ENCODE measurements at places on chromosomes 16 and 17.

GRCh38 chr17:6509031-6509771 lies 47.2 kb downstream of the PITPNM3 start:
- DNase-seq = no peak

DNA sequence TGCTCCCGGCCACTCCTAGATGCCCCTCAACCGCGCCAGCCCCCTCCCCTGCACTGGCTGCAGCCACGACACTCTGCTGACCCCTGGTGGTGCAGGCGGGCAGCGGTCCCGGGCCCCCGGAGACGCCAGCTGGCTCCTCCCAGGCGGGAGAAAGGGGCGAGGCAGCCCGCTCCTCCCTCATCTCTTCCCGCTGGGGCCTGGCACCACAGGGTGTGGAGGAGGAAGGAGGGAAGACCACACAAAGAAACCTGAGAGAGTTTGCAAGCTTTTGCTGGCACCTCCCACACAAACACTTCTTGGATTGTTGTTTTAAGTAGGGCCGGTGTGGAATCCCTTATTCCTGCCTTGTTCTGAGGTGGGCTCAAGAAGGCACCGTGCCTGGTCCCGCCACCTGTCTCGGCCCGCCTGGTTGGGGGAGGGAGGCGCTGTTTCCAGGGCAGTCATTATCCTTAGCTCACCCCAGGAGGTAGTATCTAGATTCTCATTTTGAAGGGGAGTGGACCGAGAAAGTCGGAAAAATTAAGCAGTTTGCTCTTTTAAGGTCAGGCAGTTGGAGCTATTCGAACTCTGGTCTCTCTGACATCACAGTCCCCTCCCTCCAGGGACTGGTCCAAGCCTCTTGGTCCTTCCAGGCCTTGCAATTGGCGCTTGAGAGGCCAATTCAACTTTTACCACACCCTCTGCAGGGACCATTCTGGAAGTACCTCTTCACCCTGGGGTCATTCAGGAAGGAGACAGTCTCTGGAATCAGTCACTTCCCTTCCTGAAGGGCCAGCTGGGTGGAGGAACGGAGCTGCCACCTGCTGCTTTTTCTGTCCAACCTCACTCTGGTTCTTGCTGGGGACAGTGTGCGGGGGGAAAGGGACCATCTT lies 959 bp upstream of the ANKRD13B start:
- peak; percentile 92 for DNase-seq

GRCh38 chr16:78675951-78676792 lies 576.7 kb downstream of the WWOX start:
- DNase-seq = no peak

DNA sequence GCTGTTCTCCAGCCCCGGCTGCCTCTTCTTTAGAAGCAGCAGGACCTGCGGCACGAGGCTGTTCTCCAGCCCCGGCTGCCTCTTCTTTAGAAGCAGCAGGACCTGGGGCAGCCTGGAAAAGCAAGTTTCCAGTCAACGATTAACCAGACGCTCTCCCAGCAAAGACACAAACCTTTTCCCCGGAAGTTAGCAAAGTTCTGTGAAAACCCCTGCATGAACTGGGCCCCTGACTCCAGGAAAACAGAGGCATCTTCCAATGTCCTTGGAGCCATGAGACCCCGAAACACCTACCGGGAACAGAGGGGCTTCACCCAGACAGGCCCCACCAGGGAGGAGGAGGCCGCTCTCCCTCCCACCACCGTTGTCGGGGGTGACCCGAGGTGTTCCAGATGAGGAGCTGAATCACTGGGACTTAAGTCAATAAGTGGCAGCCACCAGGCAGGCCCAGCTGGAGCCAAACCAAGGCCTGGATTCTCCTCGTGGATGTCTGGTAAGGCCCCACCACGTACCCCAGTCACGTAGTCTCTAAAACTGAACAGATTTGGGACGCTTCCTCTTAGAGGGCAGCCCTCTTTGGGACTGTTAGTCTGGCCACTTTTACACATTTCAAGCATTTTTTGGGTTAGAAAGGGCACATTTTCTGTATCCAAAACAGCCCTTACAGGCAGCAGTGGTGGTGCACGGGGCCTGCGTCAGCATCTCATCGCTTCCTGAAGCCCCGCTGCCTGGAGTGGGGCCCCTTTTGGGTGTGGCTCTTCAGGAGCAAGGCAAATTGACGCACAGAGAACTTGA lies at the start of gene RPH3AL:
Gene RPH3AL (minus strand): TSS at position 387 of the 792 bp plus-strand sequence. CDS start 25,264 bp downstream, outside the sequence.
- DNase-seq = peak; percentile 49

DNA sequence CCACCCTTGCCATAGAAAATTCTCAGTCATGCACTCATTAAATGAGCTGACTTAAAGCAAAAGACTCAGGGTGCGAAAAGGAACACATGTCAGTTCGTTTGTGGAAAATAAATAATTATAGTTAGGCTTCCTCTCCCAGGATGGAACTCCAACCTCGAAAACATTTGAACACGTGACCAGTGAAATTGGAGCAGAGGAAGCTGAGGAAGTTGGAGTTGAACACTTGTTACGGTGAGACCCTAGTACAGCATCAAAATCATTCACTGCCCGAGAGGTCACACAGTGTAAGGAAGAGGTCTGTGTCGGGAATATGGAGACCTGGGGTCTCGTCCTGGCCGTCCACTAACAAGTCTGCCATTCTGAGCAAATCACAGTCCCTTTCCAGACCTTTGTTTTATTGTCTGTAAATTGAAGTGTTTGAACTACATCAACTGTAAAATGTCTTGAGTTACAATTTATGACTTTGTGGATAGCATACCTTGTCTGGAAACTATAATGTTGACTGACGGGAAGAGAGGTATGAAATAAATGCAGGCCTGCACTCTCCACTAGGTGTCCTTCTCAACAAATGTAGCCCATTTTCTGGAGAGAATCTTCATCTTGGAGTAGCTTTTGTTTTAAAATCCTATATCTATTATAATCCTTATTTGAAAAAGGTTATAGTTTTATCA lies 7.7 kb downstream of the PSMD7 start:
- no peak for DNase-seq

DNA sequence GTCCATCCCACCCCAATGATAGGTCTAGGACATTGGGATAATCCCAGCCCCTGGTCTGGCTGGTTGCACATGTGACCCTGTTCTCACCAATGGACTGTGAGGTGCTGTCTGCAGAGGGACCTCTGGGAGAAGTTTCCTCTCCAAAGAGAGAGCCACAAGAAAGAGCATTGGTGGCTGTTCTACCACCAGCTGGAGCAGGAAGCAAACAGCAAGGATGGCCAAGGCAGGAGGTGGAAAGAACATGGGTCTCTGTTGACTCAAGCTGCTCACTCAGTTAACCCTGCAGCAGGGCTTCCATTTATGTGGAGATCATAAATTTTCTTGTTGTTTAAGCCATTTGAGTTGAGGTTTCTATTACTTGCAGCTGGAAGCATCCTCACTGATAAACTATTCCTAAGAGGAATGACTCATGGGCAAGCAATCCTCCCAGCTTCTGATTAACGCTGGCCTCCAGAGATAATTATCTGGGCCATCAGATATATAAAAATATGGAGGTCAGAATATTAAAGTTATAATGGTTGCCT lies 52.6 kb downstream of the CYB5B start:
- peak; percentile 64 for DNase-seq

GRCh38 chr17:69828087-69828486 lies 246.9 kb upstream of the KCNJ16 start:
- peak; percentile 56 for DNase-seq

DNA sequence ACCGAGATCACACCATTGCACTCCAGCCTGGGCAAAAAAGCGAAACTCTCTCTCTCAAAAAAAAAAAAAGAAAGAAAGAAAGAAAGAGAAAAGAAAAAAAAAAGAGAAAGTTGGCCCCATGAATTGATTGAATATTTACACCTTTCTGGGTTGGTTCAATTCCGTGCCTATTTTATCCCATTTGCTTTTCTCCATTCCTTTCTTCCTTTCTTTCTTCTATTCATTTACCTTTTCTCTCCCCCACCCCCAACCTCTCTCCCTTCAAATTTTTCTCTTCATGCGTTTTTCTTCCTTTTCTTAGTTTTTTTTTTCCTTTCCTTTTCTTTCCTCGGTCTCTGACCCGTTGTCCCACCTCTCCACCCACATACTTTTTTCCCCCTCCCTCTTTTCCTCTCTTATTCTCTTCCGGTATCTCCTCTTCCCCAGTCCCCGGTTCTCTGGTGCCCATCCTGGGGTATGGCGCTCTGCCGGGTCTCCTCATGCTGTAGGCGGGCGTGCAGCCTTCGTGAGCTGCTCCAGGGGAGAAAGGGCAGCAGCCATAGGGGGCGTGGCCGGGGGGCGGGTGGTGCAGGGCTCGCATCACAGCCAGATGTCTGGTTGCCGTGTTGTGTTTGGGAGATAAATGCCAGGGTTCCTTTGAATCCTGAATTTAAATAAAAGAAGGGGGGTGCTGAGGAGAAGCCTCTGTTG lies 5.3 kb upstream of the COL1A1 start:
- DNase-seq = peak; percentile 66

- DNase-seq = no peak
Observed at GRCh38 chr17:12429116-12429515, 236.6 kb upstream of the MYOCD start.

- DNase-seq = peak; percentile 35
Observed at GRCh38 chr16:68086336-68086841, 1.2 kb downstream of the NFATC3 start.

GRCh38 chr16:162271-162991 lies 3.3 kb upstream of the HBM start:
- no peak for DNase-seq

- no peak for DNase-seq
Observed at GRCh38 chr16:75529959-75530358, 5.9 kb downstream of the CHST5 start.

- peak; percentile 79 for DNase-seq
Observed at GRCh38 chr16:75108792-75109731, 7.5 kb downstream of the LDHD start.

DNA sequence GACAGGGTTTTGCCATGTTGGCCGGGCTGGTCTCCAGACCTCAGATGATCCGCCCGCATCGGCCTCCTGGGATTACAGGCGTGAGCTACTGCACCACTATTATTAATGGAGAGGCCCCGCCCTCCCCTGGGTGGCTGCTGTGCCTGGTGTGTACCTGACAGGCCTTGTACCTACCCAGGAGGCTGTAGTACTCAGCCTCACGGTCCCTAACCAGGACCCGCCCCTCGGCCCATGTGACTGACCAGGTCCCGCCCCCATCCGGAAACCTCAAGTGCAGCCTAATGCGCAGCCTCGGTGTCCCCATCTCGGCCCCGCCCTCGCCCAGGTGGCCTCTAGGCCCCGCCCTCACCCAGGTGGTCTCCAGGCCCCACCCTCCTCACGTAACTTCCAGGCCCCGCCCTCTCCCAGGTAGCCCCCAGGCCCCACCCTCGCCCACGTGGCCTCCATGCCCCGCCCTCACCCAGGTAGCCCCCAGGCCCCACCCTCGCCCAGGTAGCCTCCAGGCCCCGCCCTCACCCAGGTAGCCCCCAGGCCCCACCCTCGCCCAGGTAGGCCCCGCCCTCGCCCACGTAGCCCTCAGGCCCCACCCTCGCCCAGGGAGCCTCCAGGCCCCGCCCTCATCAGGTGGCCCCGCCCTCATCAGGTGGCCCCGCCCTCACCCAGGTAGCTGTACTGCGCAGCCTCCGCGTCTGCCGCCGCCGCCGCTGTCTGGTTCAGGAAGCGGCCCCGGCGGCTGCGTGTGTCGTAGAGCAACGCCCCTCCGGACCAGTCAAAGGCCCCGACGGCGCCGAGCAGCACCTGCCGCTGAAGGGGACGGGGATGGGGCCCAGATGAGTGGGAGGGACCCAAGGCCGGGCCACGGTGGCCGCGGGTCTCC lies 31.0 kb downstream of the HASPIN start:
- DNase-seq = peak; percentile 29

DNA sequence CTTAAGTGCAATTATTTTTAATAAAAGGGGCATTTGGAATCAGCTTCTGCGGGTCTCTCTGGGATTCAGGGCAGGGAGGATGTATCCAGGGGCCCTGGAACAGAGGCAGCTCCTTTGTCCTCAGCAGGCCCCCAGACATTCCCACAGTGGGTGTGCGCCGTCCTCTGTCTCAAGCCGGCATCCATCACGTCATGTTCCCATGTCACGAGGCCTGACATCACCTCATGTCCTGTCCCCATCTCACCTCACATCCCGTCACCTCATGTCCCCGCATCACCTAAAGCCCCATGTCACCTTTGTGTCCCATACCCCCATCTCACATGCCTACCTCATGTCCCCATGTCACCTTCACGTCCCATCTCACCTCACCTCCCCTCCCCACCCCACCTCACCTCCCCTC lies 18.5 kb downstream of the GAA start:
- no peak for DNase-seq

DNA sequence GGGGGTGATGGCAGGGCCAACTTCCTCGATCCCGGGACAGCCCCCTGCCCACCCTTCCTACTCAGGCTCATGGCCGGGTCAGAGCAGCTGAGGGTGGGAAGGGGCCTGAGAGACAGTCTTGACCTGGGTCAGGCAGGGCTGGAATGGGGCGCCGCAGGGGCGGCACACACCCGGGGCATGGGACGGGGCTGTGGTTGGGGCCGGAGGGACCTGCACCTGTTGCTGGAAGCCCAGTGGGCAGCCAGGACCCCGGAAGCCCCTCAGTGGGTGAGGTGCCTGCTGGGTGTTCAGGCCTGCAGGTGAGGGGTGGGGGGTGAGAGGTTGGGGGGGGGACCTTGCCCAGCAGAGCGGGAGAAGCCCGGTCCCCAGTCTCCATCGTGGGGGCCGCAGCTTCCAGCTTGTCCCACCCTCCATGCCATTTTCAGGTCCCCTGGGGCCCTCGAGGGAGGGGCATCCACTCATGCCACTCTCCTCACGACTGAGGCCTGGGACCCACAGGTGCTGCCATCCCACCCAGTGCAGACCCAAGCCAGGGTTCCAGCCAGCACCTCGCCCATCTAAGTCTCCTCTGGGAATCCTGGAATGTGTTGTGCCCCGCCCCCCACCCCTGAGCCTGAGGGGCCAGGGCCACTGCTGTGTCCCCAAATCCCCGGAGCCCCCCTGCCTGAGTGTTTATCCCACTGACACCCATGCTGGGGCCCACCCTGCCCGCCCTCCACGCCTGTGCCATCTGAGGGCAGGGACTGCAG lies 43.4 kb upstream of the ACSF3 start:
- DNase-seq = no peak

GRCh38 chr17:51461578-51462004 lies 201.2 kb downstream of the UTP18 start:
- DNase-seq = peak; percentile 88

- DNase-seq = peak; percentile 52
Observed at GRCh38 chr16:1158456-1159324, 5.8 kb downstream of the CACNA1H start.

- DNase-seq = no peak
Observed at GRCh38 chr17:70123193-70123592, 46.1 kb upstream of the KCNJ2 start.

GRCh38 chr16:12500771-12501170 lies 302.9 kb downstream of the CPPED1 start:
- DNase-seq = no peak

DNA sequence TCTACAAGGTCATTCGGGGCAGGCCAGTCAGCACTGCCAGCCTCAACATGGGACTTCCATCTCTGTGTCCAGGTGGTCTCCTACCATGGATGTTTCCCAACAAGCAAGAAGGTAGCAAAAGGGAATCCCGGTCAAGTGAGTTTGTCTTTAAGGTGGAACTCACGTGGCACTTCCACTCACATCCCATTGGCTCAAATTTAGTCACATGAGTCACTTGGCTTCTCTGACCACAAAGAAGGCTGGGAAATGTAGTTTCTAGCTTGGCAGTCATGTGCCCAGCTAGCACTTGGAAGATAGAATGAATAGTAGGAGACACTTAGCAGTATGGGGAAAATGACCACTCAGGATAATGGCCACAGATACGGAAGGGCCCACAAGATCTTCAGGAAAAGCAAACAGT lies 106.6 kb downstream of the AIPL1 start:
- DNase-seq = no peak

- no peak for DNase-seq
Observed at GRCh38 chr17:82753201-82753464, 1.3 kb downstream of the TBCD start.

- DNase-seq = no peak
Observed at GRCh38 chr17:230395-230770, 48.9 kb upstream of the DOC2B start.
